ENCODE measurements at places on chromosomes 4 and X.

GRCh38 chrX:56800801-56801200 is 71.8 kb downstream of the NBDY start:
- DNase-seq = no peak

GRCh38 chrX:135185795-135186443 is 14.7 kb upstream of the CT55 start:
- no peak for DNase-seq

GRCh38 chr4:74805601-74806000 is 11.3 kb upstream of the BTC start:
- DNase-seq = no peak

- no peak for DNase-seq
Measured at GRCh38 chrX:23228950-23229448, 105.7 kb upstream of the PTCHD1 start.

DNA sequence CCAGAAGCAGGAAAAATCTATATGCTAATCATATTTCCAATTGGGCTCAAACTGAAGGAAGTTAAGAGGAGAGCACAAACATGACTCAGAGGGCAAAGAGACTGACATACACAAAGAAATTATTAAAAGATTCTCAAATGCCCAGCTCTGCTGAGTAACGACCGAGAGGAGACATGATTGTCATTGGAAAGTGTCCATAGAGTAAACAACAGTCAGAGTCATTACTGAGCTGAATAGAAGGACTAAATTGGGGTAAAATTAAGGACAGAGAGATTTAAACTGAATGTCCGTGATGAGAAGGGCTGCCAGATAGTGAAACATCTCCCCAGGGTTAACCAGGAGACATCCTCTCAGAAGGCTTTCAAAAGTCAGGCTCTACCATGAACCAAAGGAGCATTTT is 111.2 kb upstream of the GALNT7 start:
- no peak for DNase-seq
